ENCODE measurements at places on chromosomes 7 and 10. TPM values are rescaled to one million over a fixed set of nuclear protein-coding genes. Genes with fewer than 3 reads are reported as not detected.

Gene PTF1A
- total RNA-seq: not detected

Gene BNIP3
- total RNA-seq: 50.8 TPM

Gene EN2
- not detected for total RNA-seq

Gene PHKG1
- total RNA-seq: 2.6 TPM

DNA sequence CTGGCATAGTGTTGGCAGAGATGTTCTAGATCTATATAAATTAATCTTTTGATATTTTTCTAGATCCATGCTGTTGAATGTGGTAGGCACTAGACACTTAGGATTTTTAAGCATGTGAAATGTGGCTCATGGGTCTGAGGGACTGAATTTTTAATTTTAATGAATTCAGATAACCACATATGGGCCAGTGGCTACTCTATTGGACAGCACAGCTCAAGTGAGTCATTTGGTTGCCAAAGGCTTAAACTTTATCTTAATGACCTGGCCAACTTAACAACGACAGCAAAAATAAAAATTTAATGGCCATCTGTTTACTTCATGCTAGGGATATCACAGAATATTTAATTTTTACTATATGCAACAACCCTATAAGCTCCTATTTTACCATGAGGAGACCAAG, 61.4 kb downstream of the CDK14 start:
- peaks cover 9% of the 10 kb centered on the region for H3K36me3 ChIP-seq
- H3K27me3 ChIP-seq: no peaks in the 10 kb centered on the region
- H3K4me1 ChIP-seq: peaks cover 7% of the 10 kb centered on the region
- no peak overlapping the region for H3K4me3 ChIP-seq
- no peak overlapping the region for H3K27ac ChIP-seq
- no peak for DNase-seq

- no peaks in the 10 kb centered on the region for H3K4me1 ChIP-seq
- DNase-seq: no peak
- H3K27me3 ChIP-seq: peaks cover 6% of the 10 kb centered on the region
- H3K4me3 ChIP-seq: no peak overlapping the region
- H3K27ac ChIP-seq: no peak overlapping the region
- H3K36me3 ChIP-seq: no peaks in the 10 kb centered on the region
Measured at GRCh38 chr10:9634466-9634865, 1383.2 kb upstream of the CELF2 start.

DNA sequence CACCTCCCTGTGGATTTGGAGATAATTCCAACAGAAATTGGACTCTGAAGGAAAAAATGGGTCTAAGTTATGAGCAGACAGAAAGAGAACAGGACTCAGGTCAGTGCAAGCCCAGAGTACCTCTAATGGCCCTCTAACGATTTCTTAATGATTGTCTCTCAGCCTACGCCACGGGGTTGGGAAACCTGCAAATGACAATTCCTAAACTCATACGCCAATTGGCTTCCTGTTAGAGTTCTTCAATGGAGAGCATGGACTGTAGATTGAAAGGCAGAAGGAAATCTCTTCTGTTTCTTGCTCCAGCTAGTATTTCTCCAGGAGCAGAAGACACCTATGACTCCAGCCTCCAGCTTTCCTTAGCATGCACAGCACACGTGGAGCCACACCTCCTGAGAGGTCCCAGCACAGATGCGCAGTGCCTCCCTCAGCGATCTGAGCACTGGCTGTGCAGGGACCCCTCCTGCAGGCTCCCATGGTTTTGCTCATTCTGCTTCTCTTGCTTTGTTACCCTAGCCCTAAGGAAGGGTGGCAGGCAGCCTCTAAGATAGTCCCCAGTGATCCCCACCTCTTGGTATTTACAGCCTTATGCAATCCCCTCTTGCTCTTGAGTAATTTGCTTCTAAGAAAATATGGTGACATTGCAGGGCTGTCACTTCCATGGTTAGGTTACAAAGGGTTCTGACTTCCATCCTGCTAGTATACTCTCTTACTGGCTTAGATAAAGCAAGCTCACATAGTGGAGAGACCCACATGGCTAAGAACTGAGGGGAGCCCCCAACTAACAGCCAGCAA, 30.1 kb downstream of the DENND11 start:
- peaks cover 29% of the 10 kb centered on the region for H3K36me3 ChIP-seq
- H3K27ac ChIP-seq: no peak overlapping the region
- H3K4me3 ChIP-seq: no peak overlapping the region
- H3K4me1 ChIP-seq: no peaks in the 10 kb centered on the region
- DNase-seq: no peak

DNA sequence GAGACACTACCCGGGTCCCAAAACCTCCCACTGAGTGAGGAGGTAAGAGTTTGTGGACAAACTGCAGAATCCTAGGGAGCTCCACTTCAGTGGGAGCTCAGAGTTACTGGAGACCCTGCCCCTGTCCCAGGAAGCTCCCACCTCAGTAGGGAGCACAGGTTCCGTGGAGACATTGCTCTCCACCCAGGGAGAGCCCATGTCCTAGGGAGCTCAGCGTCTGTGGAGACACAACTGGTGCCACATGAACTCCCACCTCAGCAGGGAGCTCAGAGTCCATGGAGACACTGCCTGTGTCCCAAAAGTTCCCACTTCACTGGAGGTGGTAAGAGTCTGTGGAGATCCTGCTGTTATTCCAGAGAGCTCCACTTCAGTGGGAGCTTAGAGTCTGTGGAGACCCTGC, 6.3 kb downstream of the MYO1G start:
- no peaks in the 10 kb centered on the region for H3K4me1 ChIP-seq
- no peak for DNase-seq
- no peaks in the 10 kb centered on the region for H3K36me3 ChIP-seq
- H3K27ac ChIP-seq: no peak overlapping the region
- no peaks in the 10 kb centered on the region for H3K27me3 ChIP-seq

DNA sequence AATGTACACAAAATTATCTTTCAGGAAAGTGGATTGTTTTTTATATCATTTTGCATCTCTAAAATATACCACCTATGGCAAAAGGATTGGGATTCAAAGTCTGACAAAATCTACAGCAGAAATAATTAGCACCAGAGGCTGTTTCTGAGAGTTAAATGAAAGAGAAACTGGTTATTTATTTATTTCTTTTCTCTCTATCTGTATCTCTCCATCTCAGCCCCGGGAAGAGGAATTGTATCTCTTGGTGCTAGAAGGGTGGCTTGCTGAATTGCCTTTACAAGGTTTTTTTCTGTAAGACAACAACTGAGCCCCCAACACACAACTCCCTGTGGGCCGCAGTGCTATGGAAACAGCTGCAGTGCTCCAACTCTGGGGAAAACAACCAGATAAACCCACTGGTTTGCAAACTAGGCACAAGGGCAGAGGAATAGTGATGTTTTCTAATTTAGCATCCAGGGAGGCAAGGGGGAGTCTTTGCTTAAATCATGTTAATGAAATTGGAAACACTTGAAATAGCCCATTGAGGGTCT, 249.0 kb downstream of the KCNMA1 start:
- no peak for DNase-seq
- no peak overlapping the region for H3K27ac ChIP-seq
- H3K4me1 ChIP-seq: peaks cover 42% of the 10 kb centered on the region

- no peak overlapping the region for H3K27ac ChIP-seq
- peak; percentile 76 for DNase-seq
- no peaks in the 10 kb centered on the region for H3K36me3 ChIP-seq
Measured at GRCh38 chr10:21078410-21079329, 181.6 kb upstream of the NEBL start.

GRCh38 chr10:46556515-46557318, at the start of gene GPRIN2:
TSS of gene GPRIN2 (minus strand) at chr10:46556658. CDS start at chr10:46550736, 5,922 bp downstream.
- peak within 1 kb of the TSS; percentile 14 for H3K27ac ChIP-seq
- peak within 1 kb of the TSS; percentile 81 for H3K4me3 ChIP-seq
- no peaks in the 10 kb centered on the region for H3K36me3 ChIP-seq
- peaks cover 8% of the 10 kb centered on the region for H3K4me1 ChIP-seq
- peak; percentile 44 for DNase-seq
- H3K27me3 ChIP-seq: peaks cover 6% of the 10 kb centered on the region

- H3K4me1 ChIP-seq: no peaks in the 10 kb centered on the region
- H3K27me3 ChIP-seq: peaks cover 95% of the 10 kb centered on the region
- no peak for DNase-seq
Measured at GRCh38 chr10:123666318-123667236, at the start of gene GPR26. TSS of gene GPR26 (plus strand) at chr10:123666355. CDS start at chr10:123666408, 53 bp downstream.

- no peaks in the 10 kb centered on the region for H3K36me3 ChIP-seq
Measured at GRCh38 chr10:133343558-133343957, 3.6 kb upstream of the PRAP1 start.

DNA sequence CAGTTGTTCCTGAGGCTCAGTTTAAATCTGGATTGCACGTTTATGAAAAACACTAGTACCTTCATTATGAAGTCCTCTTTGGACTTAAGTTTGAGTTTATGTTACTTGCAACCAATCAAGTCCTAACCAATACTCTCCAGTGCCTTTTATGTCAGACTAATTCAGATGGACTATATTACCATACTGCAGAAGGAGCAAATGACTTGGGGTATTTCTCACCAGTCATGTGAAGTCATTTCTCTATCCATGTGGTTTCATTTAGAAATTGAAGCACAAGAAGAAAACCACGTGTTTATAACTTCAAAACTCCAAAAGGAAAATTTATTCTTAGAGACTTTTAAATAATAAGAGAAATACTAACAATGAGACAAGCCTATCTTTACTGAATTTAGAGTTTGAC, 201.6 kb downstream of the MBL2 start:
- H3K4me3 ChIP-seq: no peak overlapping the region
- H3K27me3 ChIP-seq: peaks cover 10% of the 10 kb centered on the region
- DNase-seq: no peak
- no peak overlapping the region for H3K27ac ChIP-seq
- peaks cover 27% of the 10 kb centered on the region for H3K4me1 ChIP-seq
